ENCODE measurements at places on chromosomes 11 and 22. TPM values are rescaled to one million over a fixed set of nuclear protein-coding genes. Genes with fewer than 3 reads are reported as not detected.

ZNF215 gene
- 0.11 TPM for total RNA-seq

UBQLNL gene
- total RNA-seq = not detected

PKP3 gene
- total RNA-seq = not detected

APOA1 gene
- 0.37 TPM for total RNA-seq

PLA2G3 gene
- total RNA-seq = not detected

OR52H1 gene
- total RNA-seq = not detected

TRIM51 gene
- not detected for total RNA-seq

CD3D gene
- total RNA-seq = 313 TPM

VSIG2 gene
- total RNA-seq = not detected

SMC1B gene
- total RNA-seq = 0.43 TPM

SCGB2A2 gene
- not detected for total RNA-seq

NPTXR gene
- 0.77 TPM for total RNA-seq

KRTAP5-1 gene
- not detected for total RNA-seq
